ENCODE measurements at places on chromosomes 13 and 19. TPM values are rescaled to one million over a fixed set of nuclear protein-coding genes. Genes with fewer than 3 reads are reported as not detected.

DNA sequence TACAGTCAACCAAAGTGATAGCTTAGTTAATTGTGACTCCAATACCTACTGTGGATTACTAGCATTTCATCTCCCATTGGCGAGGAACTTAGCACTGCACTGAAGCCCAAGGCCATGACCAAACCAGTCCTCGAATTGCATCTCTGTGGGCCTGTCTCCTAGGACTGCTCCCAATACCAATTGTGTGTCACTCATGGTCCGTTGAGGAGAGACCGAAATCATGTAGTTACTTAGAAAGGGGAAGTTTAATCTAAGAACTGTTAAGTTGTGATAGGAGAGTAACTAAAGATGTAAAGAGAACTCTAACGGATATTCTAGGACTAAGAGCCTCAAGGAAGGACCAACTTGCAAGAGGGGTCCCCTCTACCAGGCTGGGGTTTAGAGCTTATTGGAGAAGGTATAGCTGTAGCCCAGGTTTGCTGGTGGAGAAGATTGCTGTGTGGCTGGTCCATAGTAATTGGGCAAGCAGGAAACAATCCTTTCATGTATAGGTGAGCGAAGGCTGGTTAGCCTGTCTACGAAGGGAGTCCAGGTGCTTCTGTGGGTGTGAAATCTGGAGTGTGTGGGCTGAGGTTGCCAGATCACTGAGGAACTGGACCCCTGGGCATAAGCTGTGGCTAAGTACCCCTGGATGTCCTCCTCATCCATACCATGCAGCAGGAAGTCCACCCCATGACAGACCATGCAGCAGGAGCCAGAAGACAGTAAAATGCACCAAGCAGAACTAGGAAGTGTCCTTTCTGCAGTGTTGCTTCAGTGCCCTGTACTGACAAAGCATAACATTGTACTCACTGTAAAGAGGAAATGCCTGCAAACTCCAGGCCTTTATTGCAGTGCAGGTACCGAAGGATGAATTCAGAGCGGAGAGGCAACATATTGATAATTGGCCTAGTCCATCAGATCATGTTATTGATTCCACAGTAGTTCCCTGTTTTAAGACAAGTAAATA, 30.8 kb downstream of the DNAJC3 start:
- H3K36me3 ChIP-seq = peaks cover 31% of the 10 kb centered on the region
- H3K4me3 ChIP-seq = no peak overlapping the region
- H3K27me3 ChIP-seq = no peaks in the 10 kb centered on the region
- no peak overlapping the region for H3K27ac ChIP-seq

- H3K27me3 ChIP-seq = peaks cover 4% of the 10 kb centered on the region
- H3K36me3 ChIP-seq = no peaks in the 10 kb centered on the region
- DNase-seq = no peak
- no peak overlapping the region for H3K27ac ChIP-seq
Observed at GRCh38 chr13:33057019-33057780, 41.0 kb downstream of the KL start.

GRCh38 chr19:11694533-11695439, 44.0 kb downstream of the ZNF823 start:
- H3K36me3 ChIP-seq = peaks cover 2% of the 10 kb centered on the region
- peak overlapping the region; percentile 72 for H3K4me3 ChIP-seq
- peak; percentile 59 for DNase-seq
- no peak overlapping the region for H3K27ac ChIP-seq

DNA sequence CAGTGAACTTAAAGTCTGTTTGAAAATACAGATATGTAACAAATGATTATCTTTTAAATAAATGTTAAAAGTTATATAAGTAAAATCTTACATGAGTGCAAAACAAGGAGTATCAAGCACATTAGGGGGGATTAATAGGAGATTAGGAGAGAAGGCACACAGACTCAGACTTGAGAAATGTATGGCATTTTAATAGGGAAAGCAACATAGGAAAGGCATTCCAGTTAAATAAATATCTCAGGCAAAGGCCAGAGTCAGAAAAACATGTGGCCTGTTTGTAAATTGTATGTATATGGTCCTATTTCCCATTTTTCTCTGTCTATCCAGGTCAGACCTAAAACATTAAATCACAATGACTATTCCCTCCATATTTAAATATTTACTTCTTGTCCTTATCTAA, 462.7 kb downstream of the GPC6 start:
- no peaks in the 10 kb centered on the region for H3K4me1 ChIP-seq
- H3K27me3 ChIP-seq = no peaks in the 10 kb centered on the region

DNA sequence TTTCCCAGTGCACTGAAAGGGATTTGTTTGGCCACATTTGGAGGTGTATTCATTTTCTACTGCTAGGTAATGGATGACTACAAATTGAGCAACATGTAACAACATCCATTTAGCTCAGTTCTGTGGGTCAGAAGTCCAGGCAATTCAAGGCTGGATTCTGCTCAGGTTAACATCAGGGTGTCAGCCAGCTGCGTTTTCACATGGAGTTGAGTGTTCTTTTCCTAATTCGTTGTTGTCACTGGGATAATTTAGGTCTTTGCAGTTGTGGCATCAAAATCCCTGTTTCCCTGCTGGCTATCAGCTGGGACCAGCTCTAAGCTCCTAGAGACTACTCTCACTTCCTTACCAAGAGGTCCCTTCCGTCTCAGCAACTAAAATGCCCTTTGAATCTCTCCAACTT, 25.4 kb downstream of the MIR17HG start:
- no peak for DNase-seq
- peaks cover 18% of the 10 kb centered on the region for H3K27me3 ChIP-seq
- no peak overlapping the region for H3K4me3 ChIP-seq

Gene ASPDH
- total RNA-seq = not detected

Gene LRRC25
- not detected for total RNA-seq

- H3K4me1 ChIP-seq = peaks cover 5% of the 10 kb centered on the region
- H3K4me3 ChIP-seq = no peak overlapping the region
- H3K27ac ChIP-seq = no peak overlapping the region
- peaks cover 11% of the 10 kb centered on the region for H3K27me3 ChIP-seq
Observed at GRCh38 chr19:43804432-43804831, 2.2 kb upstream of the LYPD5 start.

- no peaks in the 10 kb centered on the region for H3K4me1 ChIP-seq
- H3K4me3 ChIP-seq = no peak overlapping the region
- no peaks in the 10 kb centered on the region for H3K27me3 ChIP-seq
- DNase-seq = no peak
- no peaks in the 10 kb centered on the region for H3K36me3 ChIP-seq
Observed at GRCh38 chr13:106466691-106467426, 68.6 kb downstream of the EFNB2 start.

DNA sequence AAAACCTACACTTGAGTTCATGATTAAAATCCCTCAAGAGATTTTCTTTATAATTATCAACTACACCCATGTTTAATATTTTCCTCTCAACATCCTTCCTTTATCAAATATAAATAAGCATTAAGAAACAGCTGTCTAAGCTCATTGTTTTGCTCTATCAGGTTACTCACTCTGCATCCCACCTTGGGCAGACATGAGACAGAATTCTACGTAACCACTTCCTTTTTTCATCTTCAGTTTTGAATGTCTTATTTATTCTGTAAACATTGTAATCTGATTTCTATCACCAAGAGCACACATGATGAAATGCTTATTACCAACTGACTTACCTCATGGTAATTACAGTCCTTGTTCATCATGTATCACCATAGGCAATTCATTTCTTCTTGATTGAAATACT, 1256.6 kb upstream of the ATXN8OS start:
- H3K4me1 ChIP-seq = no peaks in the 10 kb centered on the region
- H3K27me3 ChIP-seq = no peaks in the 10 kb centered on the region
- H3K4me3 ChIP-seq = no peak overlapping the region
- H3K27ac ChIP-seq = no peak overlapping the region
- DNase-seq = no peak
- no peaks in the 10 kb centered on the region for H3K36me3 ChIP-seq

Gene KLK7
- total RNA-seq = not detected

DNA sequence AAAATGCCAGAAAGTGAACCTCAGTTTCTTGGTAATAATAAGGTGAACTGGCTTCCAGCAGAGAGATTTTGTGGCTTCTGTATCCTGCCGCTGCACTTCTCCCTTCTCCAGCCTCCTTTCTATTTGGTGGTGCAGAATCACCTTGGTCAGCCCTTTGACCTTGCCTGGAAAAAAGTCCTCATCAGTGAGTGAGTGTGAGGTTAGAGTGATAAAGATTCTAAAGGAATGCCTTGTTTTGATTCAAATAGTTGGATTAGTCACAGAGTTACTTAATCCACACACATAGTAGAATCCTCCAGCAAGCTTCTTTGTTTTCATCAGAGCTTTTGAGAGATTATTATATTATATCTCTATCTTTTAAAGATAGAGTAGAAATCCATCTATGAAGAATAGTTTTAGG, 140.9 kb downstream of the KCNRG start:
- H3K4me1 ChIP-seq = peaks cover 21% of the 10 kb centered on the region
- no peak overlapping the region for H3K27ac ChIP-seq
- H3K27me3 ChIP-seq = peaks cover 24% of the 10 kb centered on the region
- no peaks in the 10 kb centered on the region for H3K36me3 ChIP-seq

GRCh38 chr13:45768656-45769479, 66.7 kb downstream of the CBY2 start:
- H3K36me3 ChIP-seq = no peaks in the 10 kb centered on the region
- H3K27me3 ChIP-seq = peaks cover 14% of the 10 kb centered on the region
- DNase-seq = no peak
- no peak overlapping the region for H3K4me3 ChIP-seq
- no peaks in the 10 kb centered on the region for H3K4me1 ChIP-seq

DNA sequence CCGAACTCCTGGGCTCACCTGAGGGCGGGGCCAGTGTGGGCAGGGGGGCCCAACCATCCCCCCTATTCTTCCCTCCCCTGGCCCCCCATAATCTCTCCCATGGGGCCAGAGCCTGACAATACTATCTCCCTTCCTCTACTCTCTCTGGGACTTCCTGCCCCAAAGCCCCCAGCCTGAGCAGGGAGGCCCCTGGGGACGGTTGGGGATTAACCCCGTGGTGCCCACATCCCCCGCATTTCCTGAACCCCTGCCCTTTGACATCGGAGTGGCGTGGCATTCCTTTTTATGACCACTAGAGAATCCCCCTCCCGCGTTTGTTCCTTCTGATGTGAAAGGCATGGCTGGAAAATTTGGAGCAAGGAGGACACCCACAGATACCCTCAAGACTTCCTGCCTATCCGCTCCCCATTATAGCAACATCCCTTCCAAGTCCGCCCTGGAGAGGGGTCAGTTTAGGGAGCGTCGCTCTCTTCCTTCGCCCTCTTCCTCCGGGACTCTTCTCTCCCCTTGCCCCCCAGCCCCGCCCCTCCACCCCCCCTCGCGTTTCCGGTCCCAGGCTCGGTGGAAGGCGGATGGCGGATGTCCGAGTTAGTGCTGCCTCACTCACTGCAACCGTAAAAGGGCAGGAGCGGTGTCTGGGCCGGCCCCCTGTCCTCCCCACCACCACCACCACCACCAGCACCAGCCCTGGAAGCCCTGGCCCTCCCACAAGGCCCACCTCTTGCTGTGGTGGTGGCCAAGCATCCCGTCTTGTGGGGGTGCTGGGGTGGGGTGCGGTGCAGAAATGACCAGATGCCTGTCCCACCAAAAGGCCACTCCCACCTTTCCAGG, 1.8 kb downstream of the VASP start:
- peaks cover 43% of the 10 kb centered on the region for H3K36me3 ChIP-seq
- peaks cover 59% of the 10 kb centered on the region for H3K4me1 ChIP-seq
- DNase-seq = peak; percentile 71

Gene PTBP1
- 385 TPM for total RNA-seq

DNA sequence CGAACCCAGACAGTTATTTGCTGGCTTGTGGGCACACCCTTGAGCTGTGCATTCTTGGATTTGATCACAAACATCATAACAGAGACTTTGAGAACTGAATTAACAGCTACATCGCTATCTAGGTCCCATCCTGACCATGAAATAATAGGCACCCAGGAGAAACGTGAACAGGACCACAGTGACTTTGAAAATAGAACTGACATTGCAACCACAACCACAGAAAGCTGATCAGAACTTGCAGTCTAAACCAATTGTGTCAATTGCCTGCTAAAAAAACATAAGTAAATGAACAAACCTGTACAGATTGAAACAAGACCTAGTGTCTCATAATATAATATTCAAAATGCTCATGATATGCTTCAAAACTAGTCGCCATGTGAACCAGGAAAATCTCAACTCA, 18.3 kb upstream of the KATNAL1 start:
- H3K27me3 ChIP-seq = no peaks in the 10 kb centered on the region
- H3K4me1 ChIP-seq = peaks cover 9% of the 10 kb centered on the region
- no peak for DNase-seq
- no peak overlapping the region for H3K4me3 ChIP-seq
- H3K27ac ChIP-seq = no peak overlapping the region

GRCh38 chr19:18906605-18907519, 10.9 kb upstream of the CERS1 start:
- H3K4me1 ChIP-seq = no peaks in the 10 kb centered on the region
- no peak for DNase-seq

- no peaks in the 10 kb centered on the region for H3K36me3 ChIP-seq
- H3K27ac ChIP-seq = no peak overlapping the region
- no peak overlapping the region for H3K4me3 ChIP-seq
- DNase-seq = no peak
Observed at GRCh38 chr19:40501599-40501998, 34.8 kb downstream of the SPTBN4 start.

- H3K27ac ChIP-seq = no peak overlapping the region
- no peaks in the 10 kb centered on the region for H3K27me3 ChIP-seq
- H3K36me3 ChIP-seq = no peaks in the 10 kb centered on the region
- no peak for DNase-seq
Observed at GRCh38 chr13:106003651-106004050, 531.8 kb downstream of the EFNB2 start.

Gene WDR62
- 24.1 TPM for total RNA-seq

GRCh38 chr13:72379581-72379980, 347.8 kb downstream of the MZT1 start:
- DNase-seq = no peak
- no peaks in the 10 kb centered on the region for H3K27me3 ChIP-seq
- H3K36me3 ChIP-seq = no peaks in the 10 kb centered on the region
- H3K4me3 ChIP-seq = no peak overlapping the region
- no peaks in the 10 kb centered on the region for H3K4me1 ChIP-seq

Gene ARHGEF1
- total RNA-seq = 657 TPM

DNA sequence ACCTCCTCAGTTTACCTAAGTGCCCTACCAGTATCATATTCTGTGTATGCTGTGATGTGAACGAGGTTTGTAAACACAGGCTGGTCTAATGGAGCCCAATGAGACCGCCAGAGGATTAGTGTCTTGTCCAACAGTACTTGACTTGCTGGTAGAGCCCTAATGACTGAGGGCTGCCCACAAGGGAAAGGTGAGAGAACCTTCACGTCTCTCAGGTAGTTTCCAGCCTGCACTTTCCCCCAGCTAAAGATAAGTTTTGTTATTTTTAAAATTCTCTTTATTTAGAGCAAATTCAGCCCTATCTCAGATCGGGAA, 498 bp upstream of the RBM26 start:
- no peak for DNase-seq
- H3K27me3 ChIP-seq = no peaks in the 10 kb centered on the region
- peak overlapping the region; percentile 89 for H3K4me3 ChIP-seq
- H3K27ac ChIP-seq = peak overlapping the region; percentile 93

- H3K27ac ChIP-seq = no peak overlapping the region
- no peaks in the 10 kb centered on the region for H3K4me1 ChIP-seq
- DNase-seq = no peak
- peaks cover 12% of the 10 kb centered on the region for H3K36me3 ChIP-seq
- H3K4me3 ChIP-seq = no peak overlapping the region
- H3K27me3 ChIP-seq = no peaks in the 10 kb centered on the region
Observed at GRCh38 chr19:23810496-23810895, 51.8 kb upstream of the ZNF681 start.

GRCh38 chr19:17942582-17943273, 9.9 kb downstream of the CCDC124 start:
- H3K27ac ChIP-seq = no peak overlapping the region
- DNase-seq = no peak
- peaks cover 13% of the 10 kb centered on the region for H3K4me1 ChIP-seq
- no peaks in the 10 kb centered on the region for H3K36me3 ChIP-seq
